ENCODE measurements at places on chromosomes 16 and 17.

- no peak for DNase-seq
These were observed 178.2 kb upstream of the CACNG3 start for GRCh38 chr16:24077966-24078365.

DNA sequence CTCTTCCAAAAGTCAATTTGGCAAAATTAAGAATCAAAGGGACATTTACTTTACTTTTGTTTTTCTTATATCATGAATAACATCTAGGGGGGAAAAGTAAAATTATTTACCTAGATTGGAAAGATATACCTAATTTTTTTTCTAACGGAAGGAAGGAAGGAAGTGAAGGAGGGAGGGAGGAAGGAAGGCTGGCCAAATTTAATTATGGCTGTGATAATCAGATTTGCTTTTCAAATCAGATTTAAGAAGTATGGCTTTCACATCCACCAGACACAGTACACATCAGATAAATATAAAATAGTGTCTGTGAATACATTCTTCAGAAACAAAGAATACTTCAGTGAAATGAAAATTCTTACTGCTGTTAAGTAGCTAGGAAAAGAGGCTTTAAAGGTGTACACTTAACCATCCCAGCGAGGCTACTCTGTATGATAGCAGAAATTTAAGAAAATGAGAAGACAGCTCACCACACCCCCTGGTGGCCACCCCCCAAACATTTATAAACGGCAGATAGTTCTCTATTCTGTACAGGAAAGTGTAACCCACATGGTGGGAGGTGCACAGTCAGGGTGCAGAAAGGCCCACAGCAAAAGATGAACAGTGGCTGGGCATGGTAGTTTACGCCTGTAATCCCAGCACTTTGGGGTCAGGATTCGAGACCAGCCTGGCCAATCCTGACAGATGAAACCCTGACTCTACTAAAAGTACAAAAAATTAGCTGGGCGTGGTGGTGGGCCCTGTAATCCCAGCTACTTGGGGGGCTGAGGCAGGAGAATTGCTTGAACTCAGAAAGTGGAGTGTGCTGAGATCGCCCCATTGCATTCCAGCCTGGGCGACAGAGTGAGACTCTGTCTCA is 150.8 kb downstream of the SSH2 start:
- DNase-seq = peak; percentile 84

DNA sequence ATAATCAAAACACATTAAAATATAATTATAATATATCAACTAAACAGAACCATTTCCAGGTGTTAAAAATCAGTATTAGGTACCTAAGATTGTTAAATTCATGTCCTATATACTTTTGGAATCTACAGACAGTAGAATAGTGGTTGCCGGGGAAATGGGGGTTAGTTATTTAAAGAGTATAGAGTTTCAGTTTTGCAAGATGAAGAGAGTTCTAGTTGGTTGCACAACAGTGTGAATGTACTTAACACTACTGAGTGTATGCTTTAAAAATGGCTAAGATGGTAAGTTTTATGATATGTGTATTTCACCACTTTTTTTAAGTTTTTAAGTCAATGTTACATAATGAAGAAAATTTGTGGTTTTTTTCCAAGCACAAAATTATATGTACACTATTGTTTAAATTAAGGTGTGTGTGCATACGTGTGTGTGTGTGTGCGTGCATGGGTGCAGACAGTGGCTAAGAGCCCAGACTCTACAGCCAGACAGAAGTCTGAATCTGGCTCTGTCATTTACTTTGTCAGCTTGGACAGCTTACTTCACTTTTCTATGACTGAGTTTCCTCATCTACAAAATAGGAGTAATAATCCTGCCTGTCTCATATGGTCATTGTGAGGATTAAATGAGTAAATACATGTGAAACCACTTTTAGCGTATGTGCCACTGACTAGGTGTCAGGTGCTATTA is 25.3 kb upstream of the PHAF1 start:
- DNase-seq = no peak

DNA sequence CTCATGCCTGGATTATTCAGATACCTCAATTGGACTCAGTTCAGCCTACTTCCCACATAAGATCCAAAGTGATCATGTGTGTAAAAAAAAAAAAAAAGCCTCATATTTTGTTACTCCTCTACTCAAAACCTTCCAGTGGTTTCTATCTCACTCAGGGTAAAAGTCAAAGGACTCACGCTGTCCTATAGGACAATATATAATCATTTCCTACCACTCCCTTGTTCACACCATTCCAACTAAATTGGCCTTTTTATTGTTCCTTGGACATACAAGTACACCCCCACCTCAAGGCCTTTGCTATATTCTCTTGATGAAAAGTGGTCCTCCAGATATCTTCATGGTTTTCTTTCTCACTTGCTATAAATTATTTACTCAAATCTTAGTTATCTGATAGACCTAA is 99.2 kb downstream of the USP32 start:
- no peak for DNase-seq

DNA sequence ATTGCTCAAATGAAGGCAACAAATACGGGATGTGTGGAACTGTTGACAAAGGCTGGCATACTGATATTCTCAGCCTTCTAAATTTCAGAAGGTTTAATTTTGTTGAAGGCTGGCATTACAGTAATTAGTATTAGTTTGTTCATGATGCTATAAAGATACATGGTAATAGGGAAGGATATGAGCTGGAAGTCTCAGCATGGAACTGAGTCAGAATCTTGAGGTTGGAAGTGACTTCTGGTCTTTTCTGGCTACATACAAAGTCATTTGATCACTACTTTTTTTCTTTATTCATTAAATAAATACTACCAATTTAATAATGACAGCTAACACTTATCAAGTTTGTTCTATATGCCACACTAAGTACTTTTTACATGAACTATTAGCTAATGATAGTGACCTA is 22.6 kb downstream of the RABEP1 start:
- DNase-seq = no peak

GRCh38 chr17:45222014-45222288 is 266 bp downstream of the FMNL1 start:
- no peak for DNase-seq

GRCh38 chr17:488993-489757 is 136.6 kb upstream of the RPH3AL start:
- DNase-seq = peak; percentile 86

DNA sequence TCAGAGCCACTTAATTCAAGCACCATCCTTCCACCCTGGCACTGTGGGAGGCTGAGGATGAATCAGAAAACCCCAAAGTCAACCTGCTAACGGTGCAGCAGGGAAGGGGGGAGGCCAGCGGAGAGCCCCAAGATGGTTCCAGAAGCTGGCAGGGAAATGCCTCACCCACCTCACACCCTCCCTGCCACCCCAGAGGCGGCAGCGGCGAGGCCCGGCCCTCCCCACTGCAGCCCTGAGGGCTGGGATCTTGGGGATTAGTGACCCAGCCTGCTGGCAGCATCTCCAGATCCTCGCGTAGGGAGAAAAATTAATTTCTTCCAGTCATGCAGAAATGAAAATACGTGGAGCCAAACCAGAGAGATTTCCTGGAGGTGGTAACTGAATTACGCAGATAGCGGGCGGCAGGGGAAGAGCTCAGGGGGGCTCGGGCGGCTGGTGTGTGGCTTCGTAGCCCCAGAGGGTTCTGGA is 38.2 kb downstream of the CBFA2T3 start:
- no peak for DNase-seq

DNA sequence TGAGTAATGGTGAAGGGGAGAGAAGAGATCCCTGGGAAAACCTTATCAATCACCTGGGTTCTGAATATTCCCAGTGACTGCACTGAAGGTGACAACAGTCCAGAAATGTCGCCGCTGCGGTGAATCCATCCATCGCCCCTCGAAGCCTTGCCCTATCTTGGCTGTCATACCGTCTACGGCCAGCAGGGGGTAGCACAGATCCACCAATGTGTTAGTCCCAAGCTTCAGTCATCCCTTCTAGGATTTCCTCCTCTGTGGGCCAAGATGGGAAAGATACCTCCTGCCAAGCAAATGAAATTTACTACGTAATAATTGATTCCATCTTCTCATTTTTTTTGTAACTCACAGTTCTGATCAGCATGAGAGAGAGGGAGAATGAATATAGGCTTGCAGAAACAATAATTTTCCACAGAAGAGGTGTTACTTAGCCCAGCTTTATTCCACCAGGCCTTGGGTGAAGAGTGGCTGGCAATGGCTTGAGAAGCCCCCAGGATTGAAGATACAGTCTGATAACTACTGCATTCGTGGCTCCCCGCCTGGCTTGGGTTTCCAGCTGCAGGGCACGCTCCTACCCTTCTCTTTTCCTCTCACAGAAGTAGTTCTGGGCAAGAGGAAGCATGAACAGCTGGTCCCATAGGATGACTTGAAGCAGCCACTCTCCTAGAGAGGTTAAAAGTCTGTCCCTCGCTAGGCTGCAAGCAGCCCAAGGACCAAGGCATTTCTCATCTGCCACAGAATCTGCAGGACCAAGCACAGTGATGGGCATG is 2.6 kb upstream of the FMNL1 start:
- DNase-seq = peak; percentile 85

GRCh38 chr17:27854163-27854562 is 39.0 kb downstream of the LYRM9 start:
- DNase-seq = no peak

DNA sequence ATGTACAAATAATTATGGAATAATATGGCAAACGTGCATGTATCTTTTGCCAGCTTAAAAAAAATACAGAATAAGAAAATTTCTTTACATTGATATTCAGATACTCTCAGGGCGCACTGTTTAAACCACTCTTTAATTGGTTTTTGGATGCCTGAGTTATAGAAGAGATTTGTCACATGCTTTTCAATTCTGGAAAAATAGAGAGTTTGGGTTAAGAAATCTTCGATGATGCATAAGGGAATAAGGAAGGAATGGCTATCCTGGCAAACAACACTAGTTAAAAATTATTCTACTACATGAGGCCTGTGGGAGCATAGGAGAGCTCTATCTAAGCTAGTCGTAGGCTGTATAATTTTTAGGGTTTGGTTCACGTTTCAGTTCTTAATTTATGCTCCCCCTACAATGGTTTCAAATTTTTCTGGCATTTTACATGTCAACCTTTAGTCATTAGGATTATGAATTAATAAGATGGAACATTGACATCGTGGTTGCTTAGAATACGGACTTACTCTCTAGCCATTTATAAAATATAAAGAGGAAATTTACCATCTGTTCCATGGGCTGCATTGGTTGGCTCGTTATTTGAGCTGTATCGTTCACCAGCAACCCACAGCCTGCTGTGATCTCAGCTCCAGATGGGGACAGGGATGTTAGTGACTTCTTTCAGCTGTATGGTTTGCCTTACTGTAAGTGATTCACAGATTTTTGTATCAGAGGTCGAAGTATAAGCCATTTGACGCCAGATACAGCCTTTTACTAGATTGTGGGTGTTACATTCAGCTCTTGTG is 15.9 kb downstream of the NARF start:
- no peak for DNase-seq

GRCh38 chr16:86570558-86571529 is 4.2 kb downstream of the FOXC2 start:
- DNase-seq = no peak

DNA sequence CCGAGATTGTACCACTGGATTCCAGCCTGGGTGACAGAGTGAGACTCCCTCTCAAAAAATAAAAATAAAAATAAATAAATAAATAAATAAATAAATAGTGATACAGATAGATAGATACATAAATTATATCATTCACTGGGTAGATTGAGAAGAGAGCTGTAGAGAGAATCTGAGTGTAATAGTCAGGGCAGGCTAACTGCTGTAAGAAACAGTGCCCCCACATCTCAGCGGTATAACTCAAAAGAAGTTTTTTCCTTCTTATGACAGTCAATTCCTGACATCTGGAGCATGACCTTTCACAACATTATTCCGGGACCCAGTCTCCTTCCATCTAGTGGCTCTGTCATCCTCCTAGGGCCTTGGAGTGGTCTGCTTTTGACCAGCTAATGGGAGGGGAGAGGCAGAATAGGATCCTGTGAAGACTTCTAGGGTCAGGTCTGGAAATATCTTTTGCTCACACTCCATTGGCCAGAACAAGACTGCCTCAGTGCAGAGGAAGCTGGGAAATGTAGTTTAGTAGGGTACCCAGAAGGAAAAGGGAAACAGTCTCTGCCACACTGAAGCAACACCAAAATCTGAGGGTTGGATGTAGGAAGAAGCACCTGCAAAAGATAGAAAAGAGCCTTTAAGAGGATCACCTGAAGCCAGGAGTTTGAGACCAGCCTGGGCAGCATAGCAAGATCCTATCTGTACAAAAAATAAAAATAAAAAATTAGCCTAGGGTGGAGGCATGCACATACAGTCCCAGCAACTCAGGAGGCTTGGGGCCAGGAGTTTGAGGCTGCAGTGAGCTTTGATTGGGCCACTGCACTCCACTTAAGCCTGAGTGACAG is 3.0 kb upstream of the QPRT start:
- peak; percentile 46 for DNase-seq

DNA sequence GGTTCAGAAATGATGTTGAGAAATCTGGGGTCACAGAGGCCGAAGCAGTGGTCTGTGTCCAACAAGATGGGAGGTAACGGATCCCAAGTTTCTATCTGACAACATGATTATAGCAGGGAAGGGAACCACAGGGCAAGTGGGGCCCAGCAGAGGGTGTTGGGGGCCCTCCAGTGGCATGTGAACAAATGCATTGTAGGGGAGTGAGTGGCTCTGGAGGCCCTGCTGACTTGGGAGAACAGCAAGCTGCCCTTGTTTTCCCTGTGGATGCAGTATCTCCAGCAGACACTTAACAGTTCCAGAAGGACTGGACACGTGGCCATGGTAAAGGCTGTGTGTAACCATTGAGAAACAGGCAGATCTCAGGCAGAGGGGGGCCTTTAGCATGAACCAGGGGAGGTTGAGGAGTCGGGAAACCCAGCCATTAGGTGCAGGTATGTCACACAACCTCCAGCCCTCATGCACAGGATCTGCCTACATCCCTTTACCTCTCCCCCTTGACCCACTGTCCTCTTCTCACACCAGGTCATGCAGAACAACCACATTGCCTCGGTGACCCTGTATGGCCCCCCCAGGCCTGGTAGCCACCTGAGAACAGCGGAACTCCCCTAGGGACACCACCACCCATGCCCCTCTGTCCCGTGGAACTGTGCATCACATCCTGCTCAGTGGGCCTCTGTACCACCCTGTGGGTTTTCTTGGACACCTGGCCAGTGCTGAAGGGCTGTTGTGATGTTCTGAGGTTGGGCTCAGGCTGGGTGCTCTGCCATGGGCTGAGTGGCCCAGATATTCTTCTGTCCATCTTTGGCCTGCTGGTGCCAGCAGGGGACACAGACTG is 4.1 kb downstream of the B3GNT9 start:
- no peak for DNase-seq

DNA sequence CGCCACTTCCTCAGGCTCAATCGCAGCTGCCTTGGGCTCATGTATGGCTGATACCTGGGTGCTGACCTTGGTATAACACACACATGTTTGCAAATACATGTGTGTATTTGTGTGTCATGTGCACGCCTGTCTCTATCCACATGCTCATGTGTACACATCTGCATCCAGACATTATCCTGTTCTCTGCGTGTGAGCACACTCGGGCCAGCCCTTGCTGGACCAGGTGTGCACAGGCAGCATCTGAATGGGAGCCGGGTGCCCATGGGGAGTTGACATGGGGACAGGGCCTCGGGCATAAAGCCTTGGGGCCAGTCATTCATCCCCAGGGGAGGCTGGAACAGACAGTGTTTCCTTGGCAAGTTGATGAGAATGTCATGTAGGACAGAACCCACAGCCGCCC is 29.1 kb upstream of the CRHR1 start:
- no peak for DNase-seq

- DNase-seq = no peak
These were observed 14.9 kb upstream of the DDX19A start for GRCh38 chr16:70331588-70332358.

All from A549 (cell line).